Stimulated activated CD8-positive, alpha-beta memory T cell treated with anti-CD3 and anti-CD28 coated beads, Interleukin-4, amount 100 ng/mL, for 1 hour (primary cell): ENCODE measurements at places on chromosomes 3 and 15.

DNA sequence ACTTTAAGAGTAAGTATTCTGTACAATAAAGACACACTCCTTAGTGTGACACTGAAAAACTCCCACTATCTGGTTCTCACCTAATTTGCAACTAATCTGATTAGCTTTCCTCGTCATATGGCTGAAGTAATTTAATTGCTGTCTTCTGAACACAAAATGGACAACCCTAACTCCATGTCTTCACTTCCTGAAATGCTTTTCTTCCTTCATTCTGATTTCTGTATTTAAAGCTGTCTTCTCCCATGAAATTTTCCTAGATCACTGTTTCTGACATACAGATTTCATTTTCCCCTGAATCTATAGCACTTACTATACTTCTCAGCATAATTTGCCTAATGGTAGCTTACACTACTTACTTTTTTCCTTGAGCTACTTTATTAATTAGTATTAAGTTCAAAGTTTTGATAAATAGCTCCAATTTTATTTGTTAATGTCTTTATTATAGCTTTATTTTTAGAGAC, 6.3 kb downstream of the CCPG1 start:
- DNase-seq: no peak

- DNase-seq: no peak
Measured at GRCh38 chr3:40461161-40461560, 4.0 kb downstream of the RPL14 start.

GRCh38 chr3:140343211-140344081, 334.4 kb upstream of the TRIM42 start:
- no peak for DNase-seq

DNA sequence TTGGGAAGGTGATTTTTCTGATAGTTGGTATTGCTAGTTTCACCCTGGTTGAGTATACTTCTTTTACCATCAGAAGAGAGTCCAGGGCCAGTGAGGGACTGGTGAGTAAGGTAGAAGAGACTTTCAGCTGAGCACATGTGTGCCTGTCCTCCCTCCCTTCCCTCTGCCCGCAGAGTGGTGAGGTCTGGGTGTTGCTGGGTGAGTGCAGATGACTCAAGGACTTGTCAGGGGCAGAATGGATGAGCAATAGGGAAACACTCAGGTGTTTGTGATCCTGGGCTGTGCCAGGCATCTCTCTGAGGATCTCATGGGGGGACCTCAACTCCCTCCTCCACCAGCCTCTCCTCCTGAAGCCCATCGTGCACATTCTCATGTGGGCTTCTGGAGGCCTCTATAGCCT, 76.0 kb upstream of the GSK3B start:
- DNase-seq: no peak

- DNase-seq: peak; percentile 21
Measured at GRCh38 chr15:59522988-59523461, 85.0 kb downstream of the FAM81A start.

DNA sequence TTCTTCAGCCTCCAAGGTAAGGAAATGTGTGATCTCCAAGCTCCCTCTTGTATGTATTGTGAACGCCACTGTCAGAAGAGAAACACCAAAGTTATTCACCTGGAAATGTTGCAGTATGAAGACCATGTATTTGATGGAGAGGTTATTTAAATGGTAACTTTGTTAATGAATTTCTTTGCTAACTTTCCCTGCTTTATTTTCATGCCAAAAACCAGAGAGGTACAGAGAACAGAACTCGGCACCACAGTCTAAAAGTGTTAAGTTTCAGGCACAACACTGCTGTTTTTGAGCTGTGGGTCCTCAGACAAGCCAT, 73.1 kb upstream of the TNFSF10 start:
- no peak for DNase-seq

GRCh38 chr3:135706758-135707375, 258.7 kb upstream of the PPP2R3A start:
- no peak for DNase-seq
